Activated naive CD4-positive, alpha-beta T cell treated with Interleukin-2 at 50 U/mL for 16 hours (primary cell): ENCODE measurements at places on chromosomes 1 and 21.

GRCh38 chr1:102191723-102192122, 195.0 kb upstream of the OLFM3 start:
- no peak for DNase-seq

GRCh38 chr1:1491601-1492000, 20.0 kb downstream of the ATAD3B start:
- no peak for DNase-seq

GRCh38 chr21:33244082-33244778, 14.5 kb downstream of the IFNAR2 start:
- DNase-seq = no peak

DNA sequence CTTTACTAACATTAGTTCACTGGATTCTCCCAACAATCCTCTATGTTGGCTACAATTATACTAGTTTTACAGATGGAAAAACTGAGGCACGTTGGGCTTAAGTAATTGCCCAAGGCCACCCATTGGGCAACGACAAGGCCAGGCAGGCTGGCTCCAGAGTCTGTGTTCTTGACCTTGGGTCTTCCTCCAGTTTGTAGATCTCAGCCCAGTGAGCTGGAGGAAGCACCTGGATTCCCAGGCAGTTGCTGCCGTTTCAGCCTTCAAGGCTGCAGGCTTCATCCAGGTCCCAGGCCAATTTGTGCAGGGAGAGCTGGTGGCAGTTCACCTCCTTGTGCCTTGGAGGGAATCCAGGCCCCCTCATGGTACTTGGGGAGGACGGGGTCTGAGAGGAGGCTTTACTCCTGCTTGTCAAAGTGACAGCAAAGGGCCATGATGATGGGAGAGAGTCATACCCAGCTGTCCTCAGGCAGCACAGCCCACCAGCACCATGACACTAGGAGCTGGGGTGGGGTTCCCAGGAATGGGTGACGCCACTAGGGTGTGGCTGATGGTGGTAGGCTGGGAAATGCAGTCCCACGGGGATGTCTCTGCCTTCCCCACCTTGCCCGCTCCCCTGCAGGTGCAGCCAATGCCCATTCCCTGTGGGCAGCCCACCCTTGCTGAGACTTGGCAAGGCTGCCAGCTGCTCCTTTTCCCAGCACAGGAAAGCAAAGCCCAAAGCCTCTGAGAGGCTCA, 27.1 kb downstream of the PKP1 start:
- DNase-seq = no peak

DNA sequence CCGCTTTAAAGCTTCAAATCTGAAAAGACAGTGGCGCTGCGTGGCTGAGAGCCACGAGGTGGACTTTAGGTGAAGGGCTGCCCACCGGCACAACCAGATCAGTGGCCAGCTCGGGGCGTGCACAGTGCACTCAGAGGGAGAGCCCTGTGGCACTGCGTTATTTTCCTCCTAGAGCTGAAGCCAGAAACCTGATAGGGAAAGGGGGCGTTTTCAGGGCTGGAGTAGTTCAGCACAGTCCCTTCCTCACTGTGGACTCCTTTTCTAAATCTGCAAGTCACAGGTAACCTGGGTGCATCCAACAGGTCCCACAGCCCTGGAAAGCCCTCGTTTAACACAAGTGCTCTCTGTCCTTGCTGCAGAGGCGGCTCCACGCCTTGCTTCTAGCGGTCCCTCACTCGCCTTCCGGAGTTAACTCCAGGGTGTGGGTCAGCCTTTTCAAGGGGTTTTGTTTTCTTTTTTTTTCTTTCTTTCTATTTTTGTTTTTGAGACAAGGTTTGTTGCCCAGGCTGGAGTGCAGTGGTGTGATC, 81.2 kb downstream of the GALNT2 start:
- DNase-seq = no peak

DNA sequence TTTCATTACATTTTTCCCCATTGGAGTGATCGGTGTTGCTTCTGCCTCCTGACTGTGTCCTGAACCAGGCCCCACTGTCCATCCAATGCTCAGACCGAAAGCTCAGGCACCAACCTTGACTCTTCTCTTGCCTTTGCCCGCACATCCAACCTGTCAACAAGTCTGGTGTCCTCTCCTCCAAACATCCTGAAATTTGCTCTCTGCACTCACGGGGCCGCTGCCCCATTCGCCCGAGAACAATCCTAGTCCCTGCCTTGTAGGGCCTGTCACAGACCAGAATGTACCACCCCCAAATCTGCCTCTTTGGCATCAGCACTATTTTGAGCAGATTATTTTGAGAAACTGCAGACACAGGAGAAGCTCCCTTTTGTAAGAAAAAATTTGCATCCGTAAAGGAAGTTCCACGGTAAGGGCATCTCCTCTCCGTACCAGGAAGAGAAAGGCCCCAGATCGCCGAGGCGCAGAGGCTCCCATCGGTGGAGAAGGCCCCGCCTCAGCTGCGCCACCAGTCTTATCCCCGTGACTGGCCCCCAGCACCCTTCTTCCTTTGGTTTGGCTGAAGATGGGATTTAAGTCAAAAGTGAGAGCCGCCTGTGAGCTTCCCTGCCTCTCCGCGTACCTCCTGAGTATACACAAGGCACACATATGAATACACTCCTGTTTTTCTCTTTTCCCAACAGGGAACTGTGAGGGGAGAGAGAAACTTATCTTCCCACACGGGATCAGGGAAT, 7.1 kb downstream of the MORN1 start:
- DNase-seq = no peak

- no peak for DNase-seq
These were observed 1.7 kb downstream of the KCNK1 start for GRCh38 chr1:233615571-233615970.
